ENCODE measurements at places on chromosomes 2 and 18.

- DNase-seq = no peak
Observed at GRCh38 chr2:55157474-55157884, 74.6 kb downstream of the CLHC1 start.

DNA sequence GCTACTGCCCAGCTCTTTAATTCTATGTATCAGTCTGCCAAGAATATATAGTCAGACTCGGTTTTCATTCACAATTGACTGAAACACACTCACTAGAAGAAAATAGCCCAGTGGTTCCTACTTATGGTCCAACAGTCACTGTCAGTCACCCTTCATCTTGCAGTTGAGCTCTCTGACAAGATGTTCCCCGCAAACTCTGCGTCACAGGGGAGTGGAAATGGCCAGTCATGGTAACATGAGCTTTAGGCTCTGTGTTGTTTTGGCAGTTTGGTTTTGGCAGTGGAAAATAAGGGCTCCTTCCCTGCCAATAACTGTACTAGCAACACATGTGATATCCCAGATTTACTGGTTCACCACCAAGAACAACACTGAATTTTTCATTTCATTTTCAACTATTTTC, 122.5 kb downstream of the PRPF40A start:
- DNase-seq = no peak

DNA sequence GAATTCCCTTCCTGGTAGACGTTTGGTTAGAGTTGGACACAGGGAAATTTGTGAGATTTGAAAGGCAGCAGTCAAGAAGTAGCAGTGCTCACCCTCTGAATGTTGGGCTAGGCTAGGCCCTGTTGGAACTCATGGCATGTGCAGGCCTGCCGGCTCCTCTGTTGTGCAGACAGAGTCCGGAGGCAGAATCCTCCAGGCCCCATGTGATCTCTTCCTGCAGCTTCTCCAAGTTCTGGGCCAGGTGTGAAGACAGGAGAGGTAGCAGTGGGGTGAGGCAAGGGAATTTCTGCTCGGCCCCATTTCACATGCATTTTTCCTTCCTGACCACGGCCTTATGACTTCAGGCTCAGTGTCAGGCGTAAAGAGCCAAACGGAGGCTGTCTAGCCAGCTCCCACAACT, 36.9 kb upstream of the RAB31 start:
- DNase-seq = no peak

- no peak for DNase-seq
Observed at GRCh38 chr2:150688016-150688415, 200.5 kb upstream of the RND3 start.

DNA sequence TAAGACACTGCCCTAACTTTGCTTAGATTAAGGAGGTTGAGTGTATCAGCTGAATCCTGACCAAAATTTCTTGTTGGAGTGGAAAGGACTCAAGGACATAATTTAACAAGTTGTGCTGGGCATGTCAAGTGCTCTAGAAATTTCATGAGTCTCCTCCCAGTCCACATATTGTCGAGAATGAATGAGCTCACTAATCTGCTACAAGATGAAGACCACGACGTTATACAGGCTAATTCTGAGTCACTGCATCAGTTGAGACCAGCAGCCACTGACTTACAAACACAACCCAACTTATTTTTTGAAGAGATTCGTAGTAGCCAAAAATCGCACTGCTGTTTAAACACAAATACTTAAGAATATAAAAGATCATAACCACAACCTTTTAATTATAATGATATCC, 28.7 kb upstream of the SLC8A1 start:
- no peak for DNase-seq

DNA sequence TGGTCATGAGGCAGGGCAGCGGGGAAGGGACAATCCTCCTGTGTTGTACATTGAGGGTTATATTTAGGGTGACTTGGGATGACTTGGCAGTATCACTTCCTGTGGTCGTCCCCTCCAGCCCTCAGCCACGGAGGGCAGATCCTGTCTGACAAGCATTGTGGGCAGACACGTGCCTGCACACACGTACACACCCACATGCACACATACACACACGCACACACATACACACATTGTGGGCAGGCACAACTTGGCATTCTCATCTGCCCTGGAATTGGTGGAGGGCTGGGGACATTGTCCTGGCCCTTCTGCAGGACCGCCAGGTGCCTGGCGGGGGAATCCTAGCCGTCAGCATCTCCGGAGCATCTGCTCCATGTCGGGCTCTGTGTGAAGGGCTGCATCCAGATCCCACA, 47.6 kb downstream of the ODC1 start:
- no peak for DNase-seq

GRCh38 chr2:73366060-73366459, 19.6 kb upstream of the ALMS1 start:
- DNase-seq = no peak

DNA sequence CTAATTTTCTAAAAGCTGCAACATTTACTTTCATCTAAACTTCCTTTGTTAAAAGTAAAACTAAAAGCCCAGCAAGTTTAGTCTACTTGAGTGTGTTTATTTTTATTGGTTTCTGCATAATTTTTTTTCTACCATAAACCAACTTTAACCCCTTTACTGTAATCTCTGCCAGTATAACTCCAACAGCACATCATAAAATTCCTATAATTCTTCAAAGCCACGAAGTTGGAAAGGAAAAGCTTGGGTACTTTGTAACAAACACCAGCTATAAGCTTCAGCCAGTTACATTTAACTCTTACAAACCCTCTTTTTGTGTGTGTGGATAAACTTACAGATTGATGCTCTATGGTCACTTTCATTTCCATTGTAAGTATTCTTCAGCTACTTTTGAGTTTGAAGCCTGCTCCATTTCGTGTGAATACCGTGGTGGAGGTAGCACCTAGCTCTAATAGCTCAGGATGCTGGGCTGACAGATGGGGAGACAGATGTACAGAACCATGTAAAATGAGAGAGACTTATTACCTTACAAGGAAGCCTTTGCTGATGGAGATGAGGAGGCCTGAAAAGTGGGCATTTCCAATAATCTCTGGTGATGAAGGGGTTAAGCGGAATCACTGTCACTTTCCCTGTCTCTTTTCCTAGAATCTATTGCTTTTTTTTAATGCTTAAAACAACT, 42.5 kb downstream of the ZEB2 start:
- no peak for DNase-seq

GRCh38 chr2:161230959-161231358, 70.7 kb downstream of the TANK start:
- no peak for DNase-seq

DNA sequence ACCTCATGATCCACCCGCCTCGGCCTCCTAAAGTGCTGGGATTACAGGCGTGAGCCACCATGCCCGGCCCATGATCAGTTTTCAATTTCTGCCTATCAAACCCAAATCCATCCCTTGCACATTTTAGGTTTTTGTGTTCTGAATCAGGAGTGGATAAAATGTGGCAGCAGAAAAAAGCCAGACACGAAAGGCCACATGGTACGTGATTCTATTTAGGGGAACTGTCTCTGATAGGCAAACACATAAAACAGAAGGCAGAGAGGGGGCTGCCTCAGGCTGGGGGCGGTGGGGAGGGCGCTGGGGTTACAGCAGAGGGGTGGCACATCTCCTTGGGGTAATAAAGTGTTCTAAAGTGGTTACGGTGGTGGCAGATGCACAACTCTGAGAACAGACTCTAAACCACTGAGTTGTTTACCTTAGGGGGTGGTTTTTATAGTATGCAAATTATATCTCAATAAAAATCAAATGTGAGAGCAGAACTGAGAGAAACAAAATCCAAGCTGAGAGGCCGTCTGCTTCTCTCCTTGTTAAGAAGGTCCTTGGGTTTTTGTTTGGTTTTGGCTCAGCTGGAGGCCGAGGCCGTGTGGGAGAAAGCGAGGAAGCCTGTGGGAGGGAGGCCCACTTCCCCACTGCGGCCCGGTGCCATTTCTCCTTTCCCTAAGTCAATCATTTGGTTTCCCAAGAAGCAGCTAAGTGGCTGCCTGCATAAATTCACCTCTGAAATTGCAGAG, 78.0 kb downstream of the SOWAHC start:
- no peak for DNase-seq

DNA sequence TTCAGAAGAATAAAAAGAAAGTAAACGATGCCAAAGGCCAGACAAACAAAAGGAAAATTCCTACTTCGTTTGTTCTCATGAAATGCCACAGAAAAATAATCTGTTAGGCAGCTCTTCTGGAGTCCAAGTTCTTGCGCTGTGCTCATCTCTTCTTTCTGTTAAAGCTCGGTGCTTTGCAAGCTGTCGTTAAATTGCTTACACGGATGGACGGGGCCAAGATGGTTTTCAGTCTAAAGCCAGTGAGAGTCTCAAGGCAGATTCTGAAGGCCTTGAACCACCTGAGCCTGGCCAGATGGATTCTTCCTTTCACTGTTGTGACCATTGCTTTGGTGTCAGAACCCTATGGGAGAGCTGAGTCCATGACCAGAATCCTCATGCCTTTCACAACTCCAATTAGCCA, 97.6 kb upstream of the RMDN2 start:
- no peak for DNase-seq

DNA sequence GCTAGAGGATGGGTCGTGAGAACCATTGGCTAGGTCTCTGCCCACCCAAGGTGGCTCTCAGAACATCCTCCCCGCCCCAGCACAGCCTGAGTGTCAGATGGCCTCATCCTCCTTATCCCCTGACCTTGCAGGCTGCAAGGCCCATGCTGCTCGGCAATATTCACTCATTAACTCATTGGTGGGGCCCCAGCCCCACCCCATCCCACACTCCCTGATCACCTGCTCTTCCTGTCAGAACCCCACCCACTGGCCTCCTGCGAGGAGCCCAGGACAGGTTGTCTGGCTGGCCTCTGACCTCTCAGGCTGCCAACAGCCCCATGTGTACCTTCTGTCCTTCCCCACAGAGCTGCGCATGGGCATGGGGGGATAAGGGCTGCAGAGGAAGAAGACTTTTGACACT, 5.3 kb downstream of the ADCY3 start:
- no peak for DNase-seq

DNA sequence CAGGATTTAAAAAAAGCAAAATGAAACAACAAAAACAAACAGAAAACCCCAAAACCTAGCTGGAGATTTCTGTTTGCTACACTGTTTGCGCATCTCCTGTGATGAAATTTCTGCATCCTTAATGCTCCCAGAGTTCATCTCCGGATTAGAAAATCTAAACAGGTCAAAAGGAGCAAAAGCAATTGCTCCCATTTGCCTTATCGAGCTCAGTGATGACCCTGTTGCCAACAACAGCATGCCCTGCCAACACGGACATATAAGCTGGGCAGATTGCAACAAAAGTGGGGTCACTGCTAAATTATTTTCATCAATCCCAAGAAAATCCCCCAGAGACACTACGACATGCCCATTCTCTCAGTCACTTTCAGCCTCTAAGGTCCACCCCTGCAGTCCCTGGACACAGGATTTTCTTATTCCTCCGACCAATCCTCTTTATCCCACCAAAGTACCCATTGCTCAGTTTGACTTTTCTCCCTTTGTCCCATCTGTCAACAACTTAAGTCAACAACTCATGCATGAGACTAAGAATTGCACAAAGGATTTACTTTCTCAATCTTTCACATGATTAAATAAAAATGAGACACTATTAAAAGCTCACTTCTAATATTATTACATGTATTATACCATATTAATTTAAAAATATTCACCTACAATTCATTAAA, 67.8 kb downstream of the ABCG8 start:
- no peak for DNase-seq

DNA sequence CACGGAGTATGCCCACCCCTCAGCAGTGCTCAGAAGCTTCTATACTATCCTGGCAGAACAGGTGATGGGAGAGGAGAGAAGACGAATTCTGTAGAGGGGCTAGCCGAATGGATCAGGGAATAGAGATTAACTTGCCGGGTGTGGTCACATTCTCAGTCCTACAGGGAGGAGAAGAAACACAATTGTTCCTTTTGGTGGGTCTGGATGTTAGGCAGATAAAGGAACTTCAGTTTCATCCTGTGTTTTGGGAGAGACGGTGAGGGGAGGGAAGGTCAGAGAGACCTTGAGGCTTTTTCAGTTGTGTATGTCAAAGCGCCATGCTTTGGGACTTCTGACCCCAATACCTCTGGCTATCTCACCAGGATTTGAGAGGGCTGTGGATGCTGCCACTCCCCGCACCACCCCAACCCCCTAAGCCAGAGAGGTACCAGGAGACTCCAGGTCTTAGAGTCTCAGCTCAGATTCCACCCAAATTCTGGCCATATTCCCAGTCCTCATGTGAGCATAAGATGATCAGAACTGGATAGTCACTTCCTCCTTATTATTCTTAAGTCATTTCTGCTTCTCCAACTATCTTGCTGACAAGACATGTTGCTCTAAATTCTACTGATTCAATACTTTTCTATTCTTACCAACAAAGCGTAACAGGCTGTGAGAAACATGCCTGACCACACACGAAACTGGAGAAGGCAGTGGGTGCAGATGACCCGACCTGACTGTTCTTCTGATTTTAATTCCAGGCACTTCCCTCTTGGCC, 2.3 kb upstream of the TMEM37 start:
- no peak for DNase-seq

- no peak for DNase-seq
Observed at GRCh38 chr2:174624895-174625430, 27.4 kb upstream of the WIPF1 start.

- DNase-seq = no peak
Observed at GRCh38 chr2:88165332-88166003, 4.7 kb upstream of the THNSL2 start.

DNA sequence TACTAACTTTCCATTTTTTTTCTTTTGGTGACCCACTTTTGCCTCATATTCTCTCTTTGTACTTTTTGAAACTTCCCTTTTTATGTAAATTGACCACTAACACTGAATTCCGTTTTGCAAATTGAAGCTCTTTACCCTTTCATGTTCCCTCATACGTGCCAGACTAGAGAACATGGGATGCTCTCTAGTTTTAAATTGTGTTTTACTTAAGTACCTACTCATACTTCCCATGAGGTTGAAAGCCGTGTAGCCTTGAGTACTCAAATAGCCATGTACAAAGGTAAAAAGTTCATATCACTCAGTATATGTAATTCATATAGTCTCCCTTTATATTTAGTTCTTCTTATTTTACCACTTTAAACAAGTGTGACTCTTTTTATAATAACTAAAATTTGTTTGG, 119.7 kb downstream of the PIK3C3 start:
- no peak for DNase-seq

GRCh38 chr2:26077291-26077690, 43.4 kb downstream of the RAB10 start:
- DNase-seq = no peak

DNA sequence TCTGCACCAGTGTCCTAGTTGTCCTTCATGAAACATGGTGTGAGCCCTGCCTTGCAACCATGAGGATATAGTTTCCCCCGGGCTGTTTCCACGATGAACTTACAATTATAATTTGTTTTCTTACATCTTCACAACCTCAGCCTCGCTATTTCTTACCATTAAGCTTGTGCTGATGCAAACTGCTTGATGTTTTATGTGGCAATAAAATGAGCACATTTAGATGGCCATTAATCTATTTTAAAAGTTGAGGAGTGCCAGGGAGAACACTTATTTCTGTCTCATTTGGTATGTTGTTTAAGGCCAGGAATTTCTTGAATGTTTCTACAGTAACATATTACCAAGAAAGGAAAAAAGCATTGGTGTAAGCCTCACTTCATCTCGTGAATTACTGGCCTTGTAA, 214.5 kb upstream of the SLC8A1 start:
- DNase-seq = no peak

All from T-helper 9 cell (primary cell).